Mesendoderm (in vitro differentiated cells): ENCODE measurements at places on chromosomes 1 and 21.
A peak's percentile ranks its signal among the peaks of the same experiment; 100 is the strongest.

- no peak overlapping the region for H3K27ac ChIP-seq
- H3K36me3 ChIP-seq = peaks cover 26% of the 10 kb centered on the region
- H3K4me1 ChIP-seq = no peaks in the 10 kb centered on the region
- DNase-seq = no peak
- H3K4me3 ChIP-seq = no peak overlapping the region
These were observed 12.5 kb upstream of the SPATC1L start for GRCh38 chr21:46196733-46197132.

DNA sequence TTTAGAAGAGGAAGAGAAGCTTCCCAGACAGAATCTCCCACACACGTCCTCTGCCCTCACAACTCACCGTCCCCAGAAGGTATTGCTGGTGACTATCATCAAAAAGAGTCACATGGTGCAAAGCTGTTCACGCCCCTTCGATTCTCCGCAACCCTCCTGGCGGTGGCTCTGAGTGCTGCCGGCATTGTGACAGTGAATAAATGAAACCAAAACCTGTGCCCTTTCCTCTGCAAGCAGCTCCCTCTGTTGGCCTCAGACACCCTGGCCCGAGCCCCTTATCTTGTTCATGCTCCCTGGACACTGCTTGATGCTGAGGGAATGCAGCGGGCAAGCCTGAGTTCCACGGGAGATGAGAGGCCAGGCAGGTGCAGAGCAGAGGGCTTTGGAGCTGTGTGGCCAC, 510.3 kb downstream of the NPHP4 start:
- H3K27ac ChIP-seq = no peak overlapping the region
- H3K27me3 ChIP-seq = no peaks in the 10 kb centered on the region
- no peaks in the 10 kb centered on the region for H3K4me1 ChIP-seq
- DNase-seq = peak; percentile 89
- H3K4me3 ChIP-seq = no peak overlapping the region

- H3K27me3 ChIP-seq = no peaks in the 10 kb centered on the region
- DNase-seq = no peak
- H3K4me1 ChIP-seq = no peaks in the 10 kb centered on the region
- no peaks in the 10 kb centered on the region for H3K36me3 ChIP-seq
- H3K27ac ChIP-seq = no peak overlapping the region
These were observed 58.0 kb upstream of the DMRTA2 start for GRCh38 chr1:50481142-50481736.

DNA sequence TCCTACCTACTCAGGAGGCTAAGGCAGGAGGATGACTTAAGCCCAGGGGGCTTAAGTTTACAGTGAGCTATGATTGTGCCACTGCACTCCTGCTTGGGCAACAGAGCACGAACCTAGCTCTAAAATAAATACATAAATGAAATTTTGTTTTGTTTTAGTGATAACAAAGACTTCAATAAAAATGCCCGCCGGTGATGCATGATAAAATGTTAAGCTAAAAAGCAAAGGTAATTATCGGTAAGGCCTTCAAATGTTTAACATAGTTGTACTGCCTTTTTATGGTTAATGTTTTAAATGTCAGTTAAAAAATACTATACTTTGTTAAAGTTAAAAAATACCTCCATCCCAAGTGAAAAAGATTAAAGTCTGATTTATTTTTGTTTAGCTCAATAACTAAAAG, 27.0 kb downstream of the KDM5B start:
- DNase-seq = no peak
- peaks cover 2% of the 10 kb centered on the region for H3K36me3 ChIP-seq
- H3K4me3 ChIP-seq = no peak overlapping the region
- H3K27ac ChIP-seq = no peak overlapping the region

DNA sequence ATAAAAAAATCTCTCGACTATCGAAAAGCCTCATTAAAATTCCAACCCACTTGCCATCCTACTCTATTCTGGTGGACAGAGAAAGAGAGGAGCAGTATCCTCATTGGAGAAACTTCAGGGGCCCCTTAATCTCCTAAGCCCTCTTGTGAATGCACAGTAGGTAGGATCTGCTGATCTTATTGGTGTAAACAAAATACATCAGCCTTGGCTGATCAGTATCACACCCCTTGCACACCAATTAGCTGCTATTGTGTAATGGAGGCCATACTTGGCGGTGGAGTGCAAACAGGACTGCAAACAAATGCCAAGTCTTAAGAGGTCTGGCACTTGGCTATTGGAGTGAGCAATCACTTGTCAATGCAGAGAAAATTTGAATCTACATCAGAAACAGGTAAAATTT, 15.7 kb downstream of the VCAM1 start:
- H3K4me1 ChIP-seq = no peaks in the 10 kb centered on the region
- no peak overlapping the region for H3K27ac ChIP-seq
- peak; percentile 25 for DNase-seq
- no peaks in the 10 kb centered on the region for H3K27me3 ChIP-seq

GRCh38 chr1:201265756-201266155, 17.6 kb upstream of the PKP1 start:
- H3K27me3 ChIP-seq = no peaks in the 10 kb centered on the region
- no peak overlapping the region for H3K4me3 ChIP-seq
- H3K36me3 ChIP-seq = no peaks in the 10 kb centered on the region
- H3K27ac ChIP-seq = no peak overlapping the region
- no peaks in the 10 kb centered on the region for H3K4me1 ChIP-seq
- no peak for DNase-seq
